ENCODE measurements at places on chromosomes 12 and 14. TPM values are rescaled to one million over a fixed set of nuclear protein-coding genes. Genes with fewer than 3 reads are reported as not detected.

Gene SIX6
- polyA plus RNA-seq: not detected

DNA sequence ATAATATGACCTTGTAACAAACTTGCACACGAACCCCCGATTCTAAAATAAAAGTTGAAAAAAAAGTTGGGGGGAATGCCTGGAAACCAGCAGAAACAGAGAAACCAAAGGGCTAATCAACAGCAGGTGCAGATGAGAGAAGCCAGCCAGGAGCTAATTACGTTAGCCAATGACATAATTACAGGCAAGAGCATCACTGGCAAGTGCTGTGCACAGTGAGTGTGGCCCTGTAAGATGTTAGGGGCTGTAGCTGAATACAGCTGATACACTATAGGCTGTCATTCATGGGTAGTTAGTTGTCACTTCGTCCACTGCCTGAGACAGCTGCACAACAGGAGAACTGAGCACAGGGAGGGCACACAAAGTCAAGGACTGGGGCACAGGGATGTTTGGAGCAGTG is 7.3 kb upstream of the FGF23 start:
- no peak for DNase-seq
- H3K4me1 ChIP-seq: no peaks in the 10 kb centered on the region
- no peaks in the 10 kb centered on the region for H3K27me3 ChIP-seq
- H3K27ac ChIP-seq: no peak overlapping the region
- H3K36me3 ChIP-seq: no peaks in the 10 kb centered on the region

DNA sequence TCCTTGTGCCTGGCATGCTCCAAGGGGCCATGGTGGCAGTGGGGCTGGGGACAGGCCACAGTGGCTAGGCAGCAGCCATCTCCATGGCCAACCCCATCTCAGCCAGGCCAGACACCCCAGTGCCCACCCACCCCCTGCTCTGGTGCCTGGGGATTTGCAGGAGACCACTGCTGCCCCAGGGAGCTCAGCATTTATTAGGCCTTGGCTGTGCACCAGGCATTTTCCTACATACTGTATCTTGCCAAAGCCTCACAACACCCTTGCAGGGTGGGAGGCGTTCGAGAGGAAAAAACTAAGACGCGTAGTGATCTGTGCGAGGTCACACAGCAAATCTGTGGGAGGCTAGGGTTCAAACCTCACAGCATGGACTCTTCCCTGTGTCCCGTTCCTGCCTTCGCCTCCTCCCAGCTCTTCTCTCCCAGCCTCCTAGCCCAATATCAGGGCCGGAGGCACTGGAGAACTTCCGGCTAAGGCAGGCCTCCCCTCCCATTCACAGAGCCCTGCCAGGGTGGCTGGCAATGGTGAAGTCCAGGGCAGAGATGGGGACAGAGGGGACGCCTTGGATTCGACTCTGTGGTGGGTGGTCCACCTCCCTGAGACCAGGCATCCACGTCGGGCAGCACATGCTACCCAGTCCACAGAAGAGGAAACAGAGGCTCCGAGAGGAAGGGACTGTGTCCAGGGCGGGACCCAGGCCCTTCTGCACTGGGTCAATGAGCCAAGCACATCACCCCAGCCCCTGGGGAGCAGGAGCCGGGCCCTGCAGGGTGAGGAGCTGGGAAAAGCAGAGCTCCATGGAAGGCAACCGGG is 57.4 kb downstream of the FAM222A start:
- no peak for DNase-seq
- no peaks in the 10 kb centered on the region for H3K36me3 ChIP-seq
- no peak overlapping the region for H3K4me3 ChIP-seq
- peaks cover 2% of the 10 kb centered on the region for H3K27me3 ChIP-seq

Gene KIF26A
- polyA plus RNA-seq: not detected

Gene NFE2
- 3.6 TPM for polyA plus RNA-seq

Gene CLEC2B
- 69.8 TPM for polyA plus RNA-seq

Gene ERBB3
- polyA plus RNA-seq: not detected

DNA sequence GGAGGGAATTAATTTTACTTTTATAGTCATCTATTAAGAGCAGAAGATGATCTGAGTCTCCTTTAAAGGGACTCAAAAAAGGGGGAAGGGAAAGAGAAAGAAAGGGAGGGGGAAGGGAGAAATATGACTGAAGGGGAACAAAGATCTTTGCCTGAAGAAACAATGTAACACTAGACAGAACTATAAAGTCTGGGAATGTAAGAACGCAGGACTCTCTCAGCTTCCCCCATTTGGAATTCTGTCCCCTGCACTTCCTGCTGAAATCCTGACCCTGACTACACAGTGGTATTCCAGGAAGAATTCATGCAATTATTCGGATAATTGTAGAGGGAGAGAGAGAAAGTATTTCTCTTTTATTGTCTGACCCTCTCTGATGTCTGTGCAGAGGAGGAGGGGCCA is 8.6 kb upstream of the HOXC11 start:
- H3K4me3 ChIP-seq: peak overlapping the region; percentile 29
- DNase-seq: no peak
- H3K4me1 ChIP-seq: peaks cover 23% of the 10 kb centered on the region
- H3K27ac ChIP-seq: no peak overlapping the region

- H3K36me3 ChIP-seq: peaks cover 17% of the 10 kb centered on the region
- no peaks in the 10 kb centered on the region for H3K4me1 ChIP-seq
- no peak overlapping the region for H3K27ac ChIP-seq
- H3K27me3 ChIP-seq: peaks cover under 1% of the 10 kb centered on the region
- DNase-seq: no peak
Observed at GRCh38 chr12:98735821-98736220, 90.7 kb downstream of the APAF1 start.

DNA sequence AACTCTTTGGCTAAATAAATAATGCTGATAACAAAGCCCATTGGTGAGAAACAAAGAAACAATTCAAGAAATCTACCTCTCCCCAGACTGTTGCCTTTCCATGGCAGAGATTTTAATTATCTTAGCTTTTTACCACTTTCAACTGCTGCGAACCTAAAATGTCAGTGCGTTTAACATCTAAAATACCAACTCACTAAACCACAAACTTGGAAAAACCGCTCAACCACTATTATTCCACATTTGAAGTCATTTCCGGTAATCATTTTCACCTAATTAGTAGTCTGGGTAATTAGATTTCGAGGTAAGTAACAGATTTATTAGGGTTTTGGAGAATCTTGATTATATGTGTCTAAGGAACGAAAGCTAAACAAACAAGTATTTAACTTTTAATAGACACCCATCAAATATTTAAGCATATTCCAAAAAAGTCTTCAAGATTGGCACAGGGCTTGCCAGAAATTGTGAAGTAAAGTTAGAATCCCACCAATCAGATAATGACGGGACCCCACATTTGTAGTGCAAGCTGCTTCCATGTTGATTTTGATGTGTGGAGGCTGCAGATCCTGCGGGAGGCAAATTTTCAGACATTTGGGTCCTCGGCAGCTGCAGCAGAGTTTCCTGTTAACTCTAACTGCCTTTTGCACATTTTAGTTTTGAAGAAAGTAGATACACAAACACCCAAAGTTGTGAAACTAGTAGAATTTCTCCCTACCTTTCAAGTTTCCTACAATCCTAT is 4.1 kb downstream of the OTX2 start:
- H3K27me3 ChIP-seq: peaks cover 98% of the 10 kb centered on the region
- H3K36me3 ChIP-seq: peaks cover 18% of the 10 kb centered on the region
- no peak for DNase-seq
- no peak overlapping the region for H3K27ac ChIP-seq

DNA sequence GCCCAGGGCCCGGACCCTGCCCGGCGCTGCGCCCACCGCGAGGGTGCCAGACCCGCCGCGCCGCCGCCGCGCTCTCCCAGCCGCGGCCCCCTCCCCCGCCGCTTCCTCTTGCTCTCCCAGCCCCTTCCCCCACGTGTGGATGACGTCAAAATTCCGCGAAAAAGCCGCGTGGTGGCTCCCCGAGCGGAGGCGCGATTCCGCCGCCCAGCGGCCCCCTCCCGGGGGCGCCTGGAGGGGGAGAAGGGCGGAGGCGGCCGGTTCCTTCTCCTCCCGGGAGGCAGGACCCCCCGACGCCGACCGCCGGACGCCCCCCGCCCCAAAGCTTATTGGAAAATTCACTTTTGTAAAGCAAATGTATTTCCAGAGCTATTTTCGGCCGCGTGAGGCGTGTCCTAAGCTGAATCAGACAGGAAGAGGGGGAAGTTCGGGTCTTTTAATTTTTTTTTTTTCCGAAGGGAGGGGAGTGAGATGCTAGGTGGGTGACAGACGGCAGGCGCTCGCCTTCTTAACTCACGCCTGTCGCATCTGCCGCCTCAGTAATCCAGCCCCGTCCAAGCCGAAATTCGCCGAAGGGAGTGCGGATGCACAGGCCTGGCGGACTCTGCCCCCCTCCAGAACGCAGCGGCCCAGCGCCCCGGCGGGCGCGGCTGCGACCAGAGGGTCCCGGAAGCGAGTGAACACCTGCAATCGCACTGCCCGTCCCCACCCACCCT is 4.1 kb upstream of the CCND2 start:
- peak overlapping the region; percentile 93 for H3K27ac ChIP-seq
- peak overlapping the region; percentile 94 for H3K4me3 ChIP-seq
- DNase-seq: peak; percentile 92
- H3K36me3 ChIP-seq: no peaks in the 10 kb centered on the region
- H3K27me3 ChIP-seq: no peaks in the 10 kb centered on the region

Gene CABP1
- not detected for polyA plus RNA-seq

Gene CPNE6
- not detected for polyA plus RNA-seq

DNA sequence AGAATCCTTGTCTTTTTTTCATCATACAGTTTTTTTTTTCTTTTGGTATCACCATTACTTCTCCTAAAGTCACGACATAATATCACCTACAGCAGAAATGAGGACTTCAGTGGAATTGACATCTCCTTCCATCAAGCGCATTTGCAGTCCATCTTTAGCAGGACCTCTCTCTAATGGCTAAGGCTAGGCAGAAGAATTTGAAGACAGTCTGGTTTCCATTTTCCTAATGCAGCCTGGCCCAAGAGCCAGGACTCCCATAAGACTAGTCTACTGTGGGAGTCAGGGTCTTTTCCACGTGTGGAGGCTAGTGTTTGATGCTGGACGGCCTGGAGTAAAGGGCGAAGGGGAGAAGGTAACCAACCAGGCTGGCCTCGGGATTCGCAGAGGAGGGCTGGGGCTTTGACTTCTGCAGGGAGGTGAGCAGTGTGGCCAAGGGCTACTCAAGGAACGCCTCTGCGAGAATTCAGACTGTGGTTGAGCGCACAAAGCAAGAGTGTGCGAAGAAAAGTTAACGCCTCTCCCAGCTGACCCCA is 769 bp upstream of the ZNF740 start:
- H3K4me1 ChIP-seq: peaks cover 44% of the 10 kb centered on the region

- no peaks in the 10 kb centered on the region for H3K36me3 ChIP-seq
- no peak overlapping the region for H3K4me3 ChIP-seq
- no peak overlapping the region for H3K27ac ChIP-seq
Observed at GRCh38 chr12:176321-177181, 37.4 kb downstream of the SLC6A12 start.

DNA sequence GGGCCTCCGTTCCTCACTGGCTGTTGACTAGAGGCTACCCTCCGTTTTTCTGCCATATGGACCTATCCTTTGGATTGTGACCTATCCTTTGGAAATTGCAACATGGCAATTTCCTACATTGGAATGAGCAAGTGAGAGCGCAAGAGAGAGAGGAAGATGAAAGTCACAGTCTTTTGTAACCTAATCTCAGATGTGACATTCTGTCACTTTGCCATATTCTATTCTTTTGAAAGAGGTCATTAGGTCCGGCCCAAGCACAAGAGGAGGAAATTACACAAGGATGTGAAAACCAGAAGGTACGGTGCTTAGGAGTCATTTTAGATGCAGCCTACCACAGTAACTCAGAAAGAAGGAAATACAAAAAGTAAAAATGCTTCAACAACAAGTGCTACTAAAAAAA is 47.3 kb upstream of the SRP54 start:
- peaks cover 7% of the 10 kb centered on the region for H3K36me3 ChIP-seq
- H3K4me1 ChIP-seq: no peaks in the 10 kb centered on the region
- DNase-seq: no peak
- no peak overlapping the region for H3K4me3 ChIP-seq
- no peaks in the 10 kb centered on the region for H3K27me3 ChIP-seq
- H3K27ac ChIP-seq: no peak overlapping the region

DNA sequence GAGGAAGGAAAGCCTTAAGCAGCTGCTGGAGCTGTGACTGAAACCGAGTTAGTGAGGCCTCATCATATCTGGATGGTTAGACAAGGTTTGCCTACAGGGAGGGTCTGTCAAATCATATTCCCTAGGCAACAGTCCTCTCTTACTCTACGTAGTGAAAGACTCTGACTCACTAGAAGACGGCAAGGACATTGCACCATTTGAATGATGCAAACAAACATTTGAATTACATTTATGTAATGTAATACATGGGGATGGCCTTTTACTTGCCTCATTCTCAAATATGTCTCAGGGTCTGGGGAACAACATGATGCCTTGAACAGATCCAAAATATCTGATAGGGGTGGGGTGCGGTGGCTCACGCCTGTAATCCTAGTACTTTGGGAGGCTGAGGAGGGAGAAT is 29.8 kb upstream of the STRAP start:
- H3K36me3 ChIP-seq: no peaks in the 10 kb centered on the region
- no peak for DNase-seq
- no peaks in the 10 kb centered on the region for H3K4me1 ChIP-seq
- H3K27ac ChIP-seq: no peak overlapping the region

DNA sequence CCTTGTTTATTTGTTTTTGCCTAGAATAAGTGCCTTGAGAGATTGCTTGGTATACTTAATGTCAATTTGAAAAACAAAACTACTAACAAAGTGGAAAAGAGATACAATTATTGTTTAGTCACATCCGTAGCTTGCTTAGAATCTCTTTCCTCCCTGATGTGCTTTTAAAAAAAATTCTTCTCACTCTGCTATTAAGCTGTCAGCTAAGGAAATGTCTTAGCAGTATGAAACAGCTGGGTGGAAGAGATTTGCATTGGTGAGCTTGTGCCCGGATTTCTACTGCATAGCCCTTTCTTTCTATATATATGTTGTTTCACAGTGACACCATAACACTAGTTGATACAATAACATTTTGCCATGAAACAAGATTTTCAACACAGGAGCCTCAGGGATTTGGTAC is 229.4 kb upstream of the RGS6 start:
- no peak overlapping the region for H3K27ac ChIP-seq
- H3K4me3 ChIP-seq: no peak overlapping the region
- H3K36me3 ChIP-seq: peaks cover 38% of the 10 kb centered on the region
- H3K27me3 ChIP-seq: no peaks in the 10 kb centered on the region
- DNase-seq: no peak
